ENCODE measurements at places on chromosomes 2 and 18.

DNA sequence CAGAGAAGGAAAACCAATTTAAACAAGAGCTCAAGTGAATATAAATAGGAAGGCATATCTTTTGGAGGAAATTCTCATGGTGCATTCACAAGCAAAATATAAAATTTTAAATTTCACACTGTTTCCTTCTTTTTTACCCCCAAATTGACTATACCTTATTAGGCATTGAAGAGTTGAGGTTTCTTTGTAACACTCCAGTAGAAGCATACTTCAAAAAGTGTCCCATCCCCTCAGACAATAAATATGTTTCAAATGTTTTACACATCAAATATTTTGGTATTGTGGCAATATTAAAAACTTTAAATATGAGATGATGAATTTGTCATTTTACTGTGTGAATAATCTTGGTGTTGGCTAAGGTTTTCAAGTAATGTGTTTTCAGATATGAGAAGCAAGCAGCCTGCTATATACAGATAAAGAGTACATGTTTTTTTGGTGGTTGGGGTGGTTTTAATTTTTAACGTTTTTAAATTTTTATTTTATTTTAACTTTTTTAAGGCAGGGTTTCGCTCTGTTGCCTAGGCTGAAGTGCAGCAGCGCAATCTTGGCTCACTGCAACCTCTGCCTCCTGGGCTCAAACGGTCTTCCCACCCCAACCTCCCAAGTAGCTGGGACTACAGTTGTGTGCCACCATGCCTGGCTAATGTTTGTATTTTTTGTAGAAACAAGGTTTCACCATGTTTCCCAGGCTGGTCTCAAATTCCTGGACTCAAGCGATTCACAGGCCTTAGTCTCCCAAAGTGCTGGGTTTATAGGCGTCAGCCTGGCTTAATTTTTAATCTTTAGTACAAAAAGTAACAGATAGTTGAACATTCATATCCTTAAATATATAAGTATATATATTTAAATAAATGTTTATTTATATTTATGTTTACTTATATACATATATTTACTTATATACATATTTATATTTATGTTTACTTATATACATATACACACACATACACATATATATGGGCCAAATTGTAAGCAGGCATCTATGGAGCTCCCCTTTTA lies 36.5 kb upstream of the DLX1 start:
- DNase-seq: no peak

- DNase-seq: no peak
These were observed 152.4 kb downstream of the DYSF start for GRCh38 chr2:71605781-71606241.

DNA sequence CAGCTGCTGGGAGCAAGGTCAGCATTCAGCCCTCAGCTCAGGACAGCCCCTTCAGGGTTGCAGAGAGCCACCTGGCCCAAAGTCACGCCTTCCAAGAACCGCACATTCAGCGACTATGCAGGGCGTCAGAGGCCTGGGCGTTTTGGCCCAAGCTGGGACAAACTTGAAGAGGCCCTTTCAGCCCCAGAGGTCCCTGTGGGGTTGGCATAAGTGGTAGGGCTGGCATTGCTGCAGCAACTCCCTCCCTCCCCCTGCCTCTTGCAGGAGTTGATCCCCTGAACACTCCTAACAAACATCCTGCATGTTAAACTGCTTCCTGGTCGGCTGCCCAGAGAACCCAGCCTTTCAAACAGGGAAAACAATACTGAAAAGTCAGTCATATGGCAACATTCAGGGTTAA lies 192.9 kb upstream of the SMAD2 start:
- DNase-seq: no peak

- DNase-seq: no peak
These were observed at the start of gene M1AP for GRCh38 chr2:74648009-74648443. Gene M1AP (minus strand): TSS chr2:74648330. CDS start chr2:74640275, 8,055 bp downstream.

GRCh38 chr2:65452150-65452895 lies 19.9 kb upstream of the SPRED2 start:
- no peak for DNase-seq

DNA sequence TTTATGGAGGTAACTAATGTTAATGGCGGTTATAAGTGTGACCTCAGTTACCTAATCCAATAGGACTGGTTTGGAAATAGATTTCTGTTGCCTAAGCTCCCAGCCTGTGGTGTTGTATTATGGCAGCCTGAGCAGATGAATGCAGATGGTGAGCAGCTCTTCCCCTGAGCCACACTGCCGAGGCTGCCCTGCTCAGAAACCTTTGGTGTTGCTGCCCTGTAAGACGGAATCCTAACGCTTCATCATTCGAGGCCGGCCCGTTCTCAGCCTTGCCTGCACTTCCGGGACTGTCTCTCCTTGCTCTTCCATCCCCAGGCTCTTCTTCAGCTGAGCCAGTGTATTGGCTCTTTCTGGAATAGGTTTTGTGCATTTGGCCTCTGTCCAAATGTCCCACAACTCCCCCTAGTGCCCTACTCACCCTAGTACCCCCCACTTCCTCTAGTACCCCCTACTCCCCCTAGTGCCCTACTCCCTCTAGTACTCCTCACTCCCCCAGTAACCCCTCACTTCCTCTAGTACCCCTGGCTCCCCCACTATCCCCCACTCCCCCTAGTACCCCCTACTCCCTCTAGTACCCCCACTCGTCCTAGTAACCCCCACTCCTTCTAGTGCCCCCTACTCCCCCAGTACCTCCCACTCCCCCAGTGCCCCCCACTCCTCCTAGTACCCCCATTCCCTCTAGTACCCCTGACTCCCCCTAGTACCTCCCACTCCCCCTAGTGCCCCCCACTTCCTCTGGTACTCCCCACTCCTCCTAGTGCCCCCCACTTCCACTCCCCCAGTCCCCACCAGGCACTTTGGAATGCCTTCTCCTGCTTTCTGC lies 106.0 kb upstream of the TAF1B start:
- DNase-seq: peak; percentile 57

GRCh38 chr18:27713738-27714095 lies 463.2 kb downstream of the CDH2 start:
- no peak for DNase-seq

GRCh38 chr2:90221300-90221651 lies 1529.8 kb downstream of the RPIA start:
- DNase-seq: no peak

- DNase-seq: no peak
These were observed 1.4 kb upstream of the MARCO start for GRCh38 chr2:118940486-118941120.

GRCh38 chr18:22687892-22688680 lies 245.0 kb upstream of the RBBP8 start:
- no peak for DNase-seq

DNA sequence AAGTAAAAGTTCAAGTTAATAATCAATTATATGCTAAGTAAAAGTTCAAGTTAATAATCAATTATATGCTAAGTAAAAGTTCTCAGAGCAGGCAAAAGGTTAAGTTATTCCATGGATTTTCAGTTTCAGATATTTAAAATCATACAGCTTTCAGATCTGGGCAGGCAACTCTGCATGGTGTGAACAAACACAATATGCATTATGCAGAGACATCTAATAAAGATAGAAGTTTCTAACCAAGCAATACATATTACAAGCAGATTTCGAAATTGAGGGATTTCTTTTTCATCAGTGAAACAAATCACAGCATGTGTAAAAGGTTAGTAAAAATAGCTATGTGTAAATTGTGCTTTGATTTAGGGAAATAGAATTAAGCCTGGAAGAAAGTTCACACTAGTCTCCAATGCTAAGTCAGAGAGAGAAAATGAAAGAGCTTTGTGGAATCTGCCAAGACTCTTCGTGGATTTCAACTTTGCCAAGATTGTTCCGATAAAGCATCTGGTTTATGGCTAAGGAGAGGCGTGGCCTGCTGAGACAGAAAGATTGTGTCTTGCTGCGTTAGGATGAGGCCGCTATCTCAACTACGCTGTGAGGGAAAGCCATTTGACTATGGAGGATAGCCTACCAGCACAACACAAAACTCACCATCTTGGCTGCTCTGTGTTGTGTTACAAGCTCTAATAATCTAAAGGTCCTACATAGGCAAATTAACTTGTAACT lies 60.1 kb upstream of the SLC16A14 start:
- DNase-seq: peak; percentile 49

DNA sequence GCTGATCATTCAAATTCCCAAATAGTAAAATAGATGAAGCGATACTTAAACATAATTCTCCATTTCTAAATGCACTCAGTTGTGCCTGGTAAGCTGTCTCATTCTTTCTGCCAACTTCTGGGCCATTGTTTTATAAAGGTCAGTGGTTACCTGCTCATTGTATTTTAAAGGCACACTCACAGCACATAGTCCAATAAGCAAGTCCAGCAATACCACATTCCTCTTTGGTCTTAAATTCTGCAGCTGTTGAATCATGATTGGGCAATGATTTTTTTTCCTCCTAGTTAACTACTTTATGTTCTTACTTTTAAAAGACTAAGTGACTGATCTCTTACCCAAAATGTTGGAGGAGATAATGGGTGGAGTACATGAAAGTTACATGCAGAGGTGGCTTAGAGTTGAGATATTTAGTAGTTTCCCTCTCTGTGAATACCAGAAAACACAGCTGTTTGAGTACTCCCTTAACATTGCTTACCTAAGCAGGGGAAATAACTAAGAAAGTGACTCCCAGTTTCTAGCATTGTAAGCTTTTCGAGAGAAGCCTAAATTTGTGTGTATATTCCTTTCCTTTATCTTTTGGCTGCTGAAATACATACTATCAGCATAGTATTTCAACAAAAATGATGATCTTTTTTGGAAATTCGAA lies 220.7 kb downstream of the CAMKMT start:
- DNase-seq: peak; percentile 20

- DNase-seq: peak; percentile 9
These were observed 35.8 kb downstream of the HIBCH start for GRCh38 chr2:190283783-190284182.

- no peak for DNase-seq
These were observed 440 bp upstream of the UGGT1 start for GRCh38 chr2:128090575-128090944.

DNA sequence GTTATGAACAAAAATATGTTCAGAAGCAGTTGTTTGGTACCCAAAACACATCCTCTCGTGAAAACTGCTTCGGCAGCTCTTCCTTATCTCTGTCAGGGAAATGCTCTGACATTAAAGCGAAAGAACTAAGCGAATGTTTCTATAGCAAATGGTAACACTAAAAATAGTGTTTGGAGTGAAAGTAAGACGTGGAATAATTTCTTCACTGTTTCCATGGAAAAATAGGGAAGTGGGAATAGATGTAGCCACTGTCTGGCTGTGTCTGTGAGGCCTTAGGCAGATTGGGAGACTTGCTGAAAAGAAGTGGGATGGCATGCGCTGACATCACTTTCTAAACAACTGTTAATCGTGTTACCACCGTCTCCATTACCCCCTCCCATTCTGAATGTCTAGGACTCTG lies 11.5 kb upstream of the CRACDL start:
- DNase-seq: no peak

DNA sequence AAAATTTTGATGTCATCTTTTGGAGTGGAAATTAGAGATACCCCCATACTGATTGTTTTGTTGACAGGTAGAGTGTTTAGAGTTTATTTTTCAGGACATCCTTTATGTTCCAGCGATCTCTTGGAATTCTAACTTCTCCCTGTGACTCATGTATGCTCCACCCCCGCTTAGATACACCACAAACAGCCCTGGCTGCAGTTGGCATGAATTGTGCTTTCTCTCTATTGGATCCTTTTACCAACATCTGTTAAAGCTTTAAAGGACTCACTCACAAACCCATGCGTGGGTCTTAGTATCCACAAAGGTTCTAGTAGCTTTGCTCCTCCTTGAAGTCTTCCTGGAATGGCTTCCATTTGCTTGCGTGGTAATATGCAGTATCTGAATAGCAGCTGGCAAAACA lies 409.5 kb upstream of the POU3F3 start:
- no peak for DNase-seq

GRCh38 chr2:32863803-32864202 lies 83.0 kb upstream of the LTBP1 start:
- no peak for DNase-seq

DNA sequence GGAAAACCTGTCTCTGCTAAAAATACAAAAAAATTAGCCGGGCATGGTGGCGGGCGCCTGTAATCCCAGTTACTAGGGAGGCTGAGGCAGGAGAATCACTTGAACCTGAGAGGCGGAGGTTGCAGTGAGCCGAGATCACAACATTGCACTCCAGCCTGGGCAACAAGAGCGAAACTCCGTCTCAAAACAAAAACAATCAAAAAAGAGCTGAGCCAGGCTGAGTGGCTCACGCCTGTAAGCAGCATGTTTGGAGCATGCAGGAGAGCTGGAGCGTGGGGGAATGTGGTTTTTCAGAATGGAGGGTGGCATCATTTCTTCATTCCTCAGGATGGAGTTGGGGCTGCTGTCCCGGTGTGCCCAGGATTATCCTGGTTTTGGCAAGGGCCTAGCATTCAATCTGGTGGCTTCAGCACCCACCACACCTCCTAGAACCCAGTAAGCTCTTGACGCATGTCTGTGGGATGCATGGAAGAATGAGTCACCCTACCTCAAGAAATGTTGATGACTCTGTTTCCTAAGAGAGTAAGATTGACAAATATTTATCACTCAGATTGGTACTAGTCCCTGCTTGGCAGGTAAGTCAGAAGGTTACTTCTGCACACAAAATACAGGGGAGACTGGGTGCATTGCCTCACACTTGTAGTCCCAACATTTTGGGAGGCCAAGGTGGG lies 90.2 kb upstream of the ODC1 start:
- peak; percentile 49 for DNase-seq

DNA sequence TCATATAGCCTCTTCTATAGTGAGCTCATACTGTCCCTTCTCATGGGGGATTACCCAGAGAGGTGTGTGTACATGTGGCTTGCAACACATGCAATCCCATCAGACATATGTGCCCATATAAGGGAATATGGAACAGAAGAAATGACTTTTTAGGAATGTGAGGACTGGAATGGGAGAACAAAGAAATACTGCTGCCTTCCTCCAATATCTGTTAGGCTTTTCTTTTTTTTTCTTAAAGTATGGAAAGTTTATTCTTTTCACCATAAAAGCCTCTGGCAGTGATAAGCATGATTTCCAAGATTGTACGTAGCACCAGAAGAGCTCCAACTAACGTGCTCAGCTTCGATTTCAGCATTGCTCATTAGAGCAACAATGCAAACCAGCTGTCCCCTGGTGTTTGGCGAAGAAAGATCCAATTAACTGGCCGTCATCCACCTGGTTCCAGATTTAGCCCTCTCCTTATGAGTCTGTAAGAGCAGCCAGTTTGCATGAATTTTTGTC lies 113.6 kb downstream of the ADCYAP1 start:
- no peak for DNase-seq

- no peak for DNase-seq
These were observed 61.9 kb upstream of the SPP2 start for GRCh38 chr2:233988581-233988980.

GRCh38 chr2:138827426-138828054 lies 47.4 kb upstream of the NXPH2 start:
- DNase-seq: peak; percentile 44

DNA sequence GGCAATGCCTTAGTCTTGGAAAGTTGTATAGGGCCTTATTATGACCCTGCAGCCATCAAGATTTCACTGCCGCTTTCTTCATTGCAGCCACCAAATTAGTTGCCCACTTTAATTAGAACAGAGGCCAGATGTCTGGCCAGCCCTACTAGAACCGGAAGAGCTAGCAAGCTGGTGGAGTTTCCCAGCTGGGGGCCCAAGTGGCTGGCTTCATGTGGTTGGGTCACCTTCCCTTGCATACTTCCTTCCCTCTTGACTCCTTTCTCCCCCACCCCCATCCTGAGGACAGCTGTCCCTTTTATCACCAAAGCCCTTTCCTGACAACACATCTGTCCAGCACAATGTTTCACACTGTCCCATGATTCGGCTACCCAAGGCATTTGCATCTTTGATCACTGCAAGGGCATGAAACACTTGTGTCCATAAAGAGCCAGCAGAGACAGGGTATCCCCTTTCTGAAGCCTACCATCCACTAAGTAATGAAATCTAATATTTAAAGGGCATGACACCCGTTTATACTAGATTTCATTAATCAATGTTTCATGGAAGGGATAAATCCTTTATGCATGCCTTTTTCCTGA lies 187.2 kb downstream of the BCL11A start:
- no peak for DNase-seq

All from AG08396 (cell line).